ENCODE measurements at places on chromosomes 7 and 10. TPM values are rescaled to one million over a fixed set of nuclear protein-coding genes. Genes with fewer than 3 reads are reported as not detected.

Gene SORBS1
- polyA plus RNA-seq = 225 TPM

Gene NRF1
- 5.7 TPM for polyA plus RNA-seq

Gene SORCS3
- 0.07 TPM for polyA plus RNA-seq

Gene HOGA1
- 15.0 TPM for polyA plus RNA-seq

Gene AQP1
- polyA plus RNA-seq = 216 TPM

Gene GRB10
- polyA plus RNA-seq = 35.2 TPM

Gene UTF1
- not detected for polyA plus RNA-seq

Gene URGCP
- 26.5 TPM for polyA plus RNA-seq

Gene GHITM
- polyA plus RNA-seq = 430 TPM

Gene XRCC2
- 0.48 TPM for polyA plus RNA-seq

Gene KIF11
- polyA plus RNA-seq = 0.38 TPM

Data from right cardiac atrium (tissue), 5 donors.